Choroid plexus epithelial cell (primary cell): ENCODE measurements at places on chromosomes 13 and 19.
A peak's percentile ranks its signal among the peaks of the same experiment; 100 is the strongest.

DNA sequence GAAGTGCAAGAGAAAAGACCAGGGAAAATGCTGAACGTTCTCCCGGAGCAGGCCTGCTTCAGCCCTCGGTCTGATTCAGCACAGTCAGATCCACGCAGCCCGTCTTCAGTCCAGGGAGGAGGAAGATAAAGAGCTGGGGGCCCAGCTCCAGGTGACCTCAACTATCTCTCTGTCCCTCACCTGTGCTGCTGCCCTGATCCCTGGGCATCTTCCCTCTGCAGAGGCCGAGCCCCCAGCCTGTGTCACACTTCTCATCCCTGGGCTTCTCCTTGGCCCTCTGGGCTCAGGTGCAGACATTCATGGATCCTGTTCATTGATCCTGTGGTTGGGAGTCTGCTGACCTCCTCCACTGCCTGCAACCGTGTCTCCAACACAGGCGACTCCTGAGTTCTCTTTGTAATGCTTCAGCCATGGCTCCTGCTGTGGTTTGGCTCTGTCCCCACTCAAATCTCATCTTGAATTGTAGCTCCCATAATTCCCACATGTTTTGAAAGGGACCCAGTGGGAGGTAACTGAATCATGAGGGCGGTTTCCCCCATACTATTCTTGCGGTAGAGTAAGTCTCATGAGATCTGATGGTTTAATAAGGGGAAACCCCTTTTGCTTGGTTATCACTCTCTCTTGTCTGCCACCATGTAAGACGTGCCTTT, 27.9 kb downstream of the COL4A2 start:
- DNase-seq: peak; percentile 92

GRCh38 chr13:60689571-60689970, 292.6 kb downstream of the TDRD3 start:
- DNase-seq: no peak

DNA sequence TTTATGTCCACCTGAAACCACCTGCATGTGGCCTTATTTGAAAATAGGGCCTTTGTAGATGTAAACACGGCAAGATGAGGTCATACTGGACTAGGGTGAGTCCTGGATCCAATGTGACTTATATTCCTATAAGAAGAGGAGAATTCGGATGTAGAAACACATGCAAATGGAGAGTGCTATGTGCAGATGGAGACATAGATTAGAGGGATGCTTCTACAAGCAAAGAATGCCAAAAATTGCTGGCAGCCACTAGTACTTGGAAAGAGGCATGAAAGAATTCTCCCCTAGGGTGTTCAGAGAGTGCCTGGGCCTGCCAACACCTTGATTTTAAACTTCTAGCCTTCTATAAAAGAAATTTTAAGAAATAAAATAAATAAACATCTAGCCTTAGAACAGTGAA, 226.1 kb downstream of the RFC3 start:
- peak; percentile 57 for DNase-seq

- DNase-seq: no peak
Observed at GRCh38 chr13:113148940-113149503, 9.4 kb upstream of the PROZ start.

DNA sequence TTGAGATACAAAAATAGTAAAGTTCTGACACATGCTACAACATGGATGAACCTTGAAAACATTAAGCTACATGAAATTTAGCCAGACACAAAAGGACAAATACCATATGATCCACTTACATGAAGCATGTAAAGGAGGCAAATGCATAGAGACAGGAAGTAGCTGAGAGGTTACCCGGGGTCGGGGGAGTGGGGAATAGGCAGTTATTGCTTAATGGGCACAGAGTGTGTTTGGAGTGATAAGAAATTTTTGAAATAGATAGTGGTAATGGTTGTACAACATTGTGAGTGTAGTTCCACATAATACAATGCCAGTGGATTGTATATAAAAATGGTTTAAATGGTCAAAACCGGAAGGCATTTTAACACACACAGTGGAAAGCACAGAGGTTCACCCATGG, 4.3 kb downstream of the N4BP2L1 start:
- DNase-seq: no peak

- DNase-seq: no peak
Observed at GRCh38 chr13:79404361-79404760, 1.7 kb downstream of the RBM26 start.

DNA sequence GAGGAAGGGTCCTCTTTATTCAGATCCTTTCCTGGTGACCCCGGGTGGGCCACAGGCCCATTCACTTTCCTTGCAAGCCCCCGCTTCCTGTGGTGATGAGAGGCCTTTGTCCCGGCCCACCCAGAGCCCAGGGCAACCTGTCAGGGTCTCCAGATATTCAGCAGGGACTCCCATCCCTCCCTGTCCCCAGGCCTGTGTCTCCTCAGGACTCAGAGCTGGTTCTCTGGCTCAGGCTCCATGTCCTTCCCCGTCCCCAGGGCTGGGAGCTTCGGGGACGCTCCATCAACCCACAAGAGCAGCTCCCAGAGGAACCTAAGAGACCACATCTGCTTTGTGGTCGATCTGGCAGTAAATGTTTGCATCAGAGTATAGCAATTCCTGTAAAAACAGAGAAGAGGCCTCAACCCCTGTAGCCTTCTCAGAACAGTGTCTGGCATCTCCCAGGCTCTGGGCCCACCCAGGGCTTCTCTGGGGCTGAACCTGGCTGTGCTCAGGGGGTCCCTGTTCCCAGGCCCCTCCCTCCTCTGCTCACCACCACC, 7.8 kb downstream of the CEACAM4 start:
- no peak for DNase-seq

GRCh38 chr13:97125810-97126738, 96.1 kb upstream of the MBNL2 start:
- peak; percentile 64 for DNase-seq

DNA sequence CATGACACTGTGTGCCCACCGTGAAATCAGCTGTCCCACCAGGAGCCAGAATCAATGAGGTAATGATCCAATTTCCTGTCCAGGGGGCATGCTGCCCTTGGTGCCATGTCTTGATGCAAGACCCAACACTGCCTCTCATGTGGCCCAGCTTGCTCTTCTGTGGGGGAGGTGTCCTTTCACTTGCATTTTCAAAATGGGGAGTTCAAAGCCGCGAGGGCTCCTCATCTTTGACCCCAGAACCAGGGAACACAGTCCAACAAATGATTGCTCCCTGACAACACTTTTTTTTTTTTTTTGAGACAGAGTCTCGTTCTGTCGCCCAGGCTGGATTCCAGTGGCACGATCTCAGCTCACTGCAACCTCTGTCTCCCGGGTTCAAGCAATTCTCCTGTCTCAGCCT, 64.1 kb downstream of the FGF9 start:
- DNase-seq: no peak

- DNase-seq: no peak
Observed at GRCh38 chr13:101639711-101640110, 187.2 kb downstream of the ITGBL1 start.

DNA sequence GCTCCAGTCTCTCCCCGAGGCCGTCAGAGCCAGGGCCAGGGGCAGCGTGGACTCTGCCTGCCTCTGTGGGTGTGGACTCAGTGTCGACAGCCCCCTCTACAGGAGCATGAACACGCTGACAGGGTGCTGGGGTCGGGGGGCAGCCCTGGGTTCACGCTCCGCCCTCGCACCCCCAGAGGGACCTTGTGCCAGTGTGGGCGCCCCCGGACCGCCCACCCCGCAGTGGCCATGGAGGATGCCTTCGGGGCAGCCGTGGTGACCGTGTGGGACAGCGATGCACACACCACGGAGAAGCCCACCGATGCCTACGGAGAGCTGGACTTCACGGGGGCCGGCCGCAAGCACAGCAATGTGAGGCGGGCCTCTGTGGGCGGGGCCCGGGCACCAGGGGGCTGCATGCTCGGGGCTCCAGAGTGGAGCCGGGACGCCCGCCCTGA, 8.3 kb downstream of the TRPM4 start:
- DNase-seq: no peak

- no peak for DNase-seq
Observed at GRCh38 chr13:95204231-95204765, 97.0 kb downstream of the ABCC4 start.

GRCh38 chr19:14379294-14380065, 1.8 kb upstream of the ADGRE5 start:
- DNase-seq: no peak

DNA sequence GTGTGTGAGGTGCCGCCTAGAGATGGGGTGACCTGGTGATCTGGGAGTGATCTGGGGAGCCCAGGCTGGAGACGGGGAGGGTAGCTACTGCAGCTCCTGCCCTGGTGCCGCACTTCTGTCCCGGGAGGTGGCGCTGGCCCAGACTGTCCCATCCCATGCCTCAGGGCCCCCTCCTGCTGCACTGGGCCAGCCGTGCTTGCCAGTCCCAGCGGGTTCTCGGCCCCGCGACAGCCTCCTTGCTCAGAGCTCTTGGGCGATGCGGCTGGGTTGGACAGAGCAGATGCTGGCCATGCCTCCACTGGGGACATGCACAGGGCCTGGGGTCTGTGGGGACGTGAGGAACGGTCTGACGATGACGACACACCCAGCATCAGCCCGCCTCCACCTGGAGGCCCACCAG, 2.5 kb downstream of the RAX2 start:
- DNase-seq: no peak

GRCh38 chr19:35986664-35987570, 8.1 kb upstream of the SDHAF1 start:
- DNase-seq: no peak

- no peak for DNase-seq
Observed at GRCh38 chr19:30722186-30722585, 350.0 kb downstream of the ZNF536 start.

DNA sequence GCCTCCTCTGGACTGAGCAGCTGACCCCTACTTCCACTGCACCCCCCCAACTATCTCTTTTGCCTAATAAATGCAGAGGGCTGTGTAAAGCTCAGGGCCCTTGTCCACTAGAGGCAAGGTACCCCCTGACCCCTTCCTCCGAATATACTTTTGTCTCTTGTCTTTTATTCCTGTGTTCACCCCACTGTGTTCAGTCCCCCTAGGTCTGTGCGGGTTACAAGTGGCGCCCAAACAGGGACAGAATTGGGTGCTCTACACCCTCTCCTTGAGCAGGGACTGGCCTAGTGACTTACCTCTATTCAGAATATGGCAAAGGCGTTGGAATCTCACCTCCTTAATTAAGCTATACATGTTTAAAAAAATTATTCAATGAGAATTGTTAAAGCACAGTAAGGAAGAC, 15.0 kb downstream of the ZNF350 start:
- peak; percentile 17 for DNase-seq

DNA sequence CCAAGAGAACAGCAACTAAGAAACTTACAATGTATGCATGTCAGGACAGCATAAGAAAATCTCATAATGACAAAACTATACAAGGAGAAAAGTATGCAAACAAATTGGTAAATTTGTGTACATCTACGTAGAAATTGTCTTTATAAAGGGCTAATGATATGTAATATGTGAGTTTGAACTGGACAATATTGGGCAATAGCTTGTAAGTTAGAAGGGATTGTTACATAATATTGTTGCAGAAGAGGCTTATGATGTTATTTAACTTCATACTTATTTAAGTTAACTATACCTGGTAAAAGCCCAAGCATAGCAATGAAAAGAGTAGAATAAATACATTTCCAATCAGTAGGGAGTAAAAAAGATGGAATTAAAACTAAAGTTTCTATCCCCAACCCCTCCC, 134.0 kb downstream of the MAB21L1 start:
- DNase-seq: no peak
